ENCODE measurements at places on chromosomes 5 and 9. TPM values are rescaled to one million over a fixed set of nuclear protein-coding genes. Genes with fewer than 3 reads are reported as not detected.

GRCh38 chr5:30749971-30750370 is 443.5 kb upstream of the CDH6 start:
- H3K27ac ChIP-seq = no peak overlapping the region
- H3K27me3 ChIP-seq = no peaks in the 10 kb centered on the region
- no peak overlapping the region for H3K4me3 ChIP-seq
- no peaks in the 10 kb centered on the region for H3K4me1 ChIP-seq

DNA sequence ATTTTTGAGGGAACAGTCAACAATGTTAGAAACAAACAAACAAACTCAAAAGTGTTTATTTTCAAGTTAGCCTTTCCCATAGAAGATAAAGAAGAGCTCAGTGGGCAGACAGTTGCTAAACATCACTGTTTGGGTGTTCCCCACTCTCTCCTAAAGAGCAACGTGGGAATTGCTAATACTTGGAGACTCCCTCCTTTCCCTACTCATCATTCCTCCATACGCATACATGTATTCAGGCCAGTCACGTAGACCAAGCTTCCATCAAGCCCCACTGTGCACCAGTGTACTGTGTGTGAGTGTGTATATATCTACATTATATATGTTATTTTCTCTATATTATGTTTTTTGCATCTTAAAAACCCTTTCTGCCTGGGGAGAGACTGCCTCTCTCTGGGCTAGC is 115.0 kb upstream of the EGFLAM start:
- H3K36me3 ChIP-seq = no peaks in the 10 kb centered on the region
- H3K27me3 ChIP-seq = no peaks in the 10 kb centered on the region
- no peak overlapping the region for H3K27ac ChIP-seq
- DNase-seq = no peak
- H3K4me3 ChIP-seq = no peak overlapping the region
- H3K4me1 ChIP-seq = no peaks in the 10 kb centered on the region

DNA sequence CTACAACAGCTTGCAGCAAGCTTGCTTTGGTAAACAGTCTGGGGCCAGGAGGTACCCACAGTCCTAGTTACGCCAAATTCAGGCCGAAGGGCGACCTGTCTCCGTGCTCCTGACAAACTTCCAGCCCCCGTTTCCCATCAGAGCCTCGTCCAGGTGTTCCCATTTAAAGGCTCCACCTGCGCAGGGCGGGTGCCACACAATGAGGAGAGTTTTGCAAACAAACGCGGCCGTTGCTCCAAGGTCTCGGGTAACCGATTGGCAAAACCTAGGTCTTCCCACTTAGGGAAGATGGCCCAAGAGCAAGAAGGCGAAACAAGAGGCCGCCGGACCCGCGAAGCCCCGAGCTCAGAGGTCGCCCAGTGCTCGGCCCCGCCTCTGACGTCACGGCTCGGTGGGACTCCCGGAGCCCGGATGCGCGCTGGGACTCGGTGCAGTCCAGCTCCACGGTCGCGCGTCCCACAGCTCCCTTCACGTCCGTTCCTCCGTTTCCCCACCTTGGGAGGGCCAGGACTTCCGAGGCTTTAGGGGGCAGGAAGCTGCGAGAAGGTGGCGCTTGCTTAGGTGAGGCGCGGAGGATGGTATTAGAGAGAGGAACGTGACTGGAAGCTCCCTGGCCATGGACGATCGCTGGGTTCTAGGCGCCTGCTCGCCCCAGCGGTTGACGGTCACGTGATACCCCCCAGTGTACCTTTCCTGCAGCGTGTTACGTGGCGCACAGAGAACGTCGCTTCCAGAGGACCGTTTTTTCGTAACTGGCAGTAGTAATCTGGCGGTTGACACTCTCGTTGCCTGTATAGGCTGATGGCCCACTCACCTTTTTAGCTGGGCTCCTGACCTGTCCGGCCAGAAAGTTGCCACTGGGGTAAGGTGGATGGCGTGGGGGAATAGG is 41.8 kb upstream of the KDM4C start:
- H3K4me1 ChIP-seq = peaks cover 4% of the 10 kb centered on the region
- peak; percentile 86 for DNase-seq
- H3K27me3 ChIP-seq = no peaks in the 10 kb centered on the region
- peak overlapping the region; percentile 86 for H3K4me3 ChIP-seq
- H3K27ac ChIP-seq = peak overlapping the region; percentile 93

- DNase-seq = no peak
- H3K4me1 ChIP-seq = no peaks in the 10 kb centered on the region
- H3K4me3 ChIP-seq = no peak overlapping the region
- H3K27me3 ChIP-seq = peaks cover 44% of the 10 kb centered on the region
Observed at GRCh38 chr9:115195912-115196311, 78.0 kb upstream of the TNC start.

ARID3C gene
- total RNA-seq = 0.29 TPM

Measured in activated CD8-positive, alpha-beta T cell treated with anti-CD3 and anti-CD28 coated beads for 36 hours (primary cell).